ENCODE measurements at places on chromosomes 4 and X.
A peak's percentile ranks its signal among the peaks of the same experiment; 100 is the strongest.

DNA sequence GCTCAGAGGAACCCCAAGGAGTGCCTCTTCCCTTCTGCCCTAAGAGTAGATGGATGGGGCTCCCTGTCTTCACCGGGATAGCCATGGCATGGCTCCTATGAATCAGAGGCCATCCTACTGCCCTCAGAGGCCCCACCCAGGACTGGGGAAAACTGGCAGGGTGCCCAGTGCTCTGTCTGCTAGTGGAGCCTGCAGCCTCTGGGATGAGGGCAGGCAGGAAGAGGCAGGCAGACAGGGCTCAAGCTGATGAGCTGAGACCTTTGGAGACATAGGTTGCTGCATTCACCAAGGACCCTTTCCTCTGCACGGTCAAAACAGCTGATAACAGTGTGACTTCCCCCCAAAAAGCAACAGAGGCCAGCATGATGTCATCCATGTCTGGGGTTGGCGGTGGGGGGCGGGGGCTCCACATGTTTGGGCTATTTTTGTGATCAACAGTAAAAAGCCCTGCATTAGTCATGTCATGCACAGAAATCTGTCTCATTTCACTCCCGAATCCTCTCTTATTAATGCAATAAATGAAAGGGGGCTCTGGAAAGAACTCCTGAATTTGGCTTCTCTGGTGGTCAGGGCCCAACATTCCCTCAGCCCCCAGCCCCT, 207.6 kb upstream of the MAMLD1 start:
- no peak for DNase-seq

GRCh38 chr4:78100060-78100459, 42.9 kb downstream of the FRAS1 start:
- no peak for DNase-seq

GRCh38 chr4:7431696-7432530, 2.8 kb downstream of the PSAPL1 start:
- DNase-seq, result no peak

- DNase-seq, result no peak
These were observed 185.8 kb downstream of the RNF150 start for GRCh38 chr4:140947506-140947905.

- no peak for DNase-seq
These were observed 32.9 kb upstream of the PTPN13 start for GRCh38 chr4:86561256-86561655.

DNA sequence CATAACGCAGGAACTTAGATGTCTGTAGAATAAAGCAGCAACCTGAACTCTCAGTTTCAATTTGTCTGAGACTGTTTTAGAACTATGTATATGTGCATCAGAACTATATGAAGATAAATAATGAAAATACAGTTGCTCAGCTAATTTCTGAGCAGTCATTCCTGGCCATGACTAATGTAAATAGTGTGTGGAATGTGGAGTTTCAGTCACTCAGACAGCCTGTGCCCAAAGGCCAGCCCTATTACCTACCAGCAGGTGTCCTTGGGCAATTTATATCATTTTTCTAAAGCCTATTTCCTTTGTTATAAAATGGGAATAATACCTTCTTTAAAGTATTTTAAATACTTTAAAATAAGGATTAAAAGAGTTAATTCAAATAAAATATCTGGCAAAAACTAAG, 56.0 kb upstream of the RELL1 start:
- DNase-seq, result no peak

- DNase-seq, result peak; percentile 90
These were observed at the start of gene LINC00632 for GRCh38 chrX:140709421-140709846. TSS of gene LINC00632 (plus strand) at chrX:140709759.

DNA sequence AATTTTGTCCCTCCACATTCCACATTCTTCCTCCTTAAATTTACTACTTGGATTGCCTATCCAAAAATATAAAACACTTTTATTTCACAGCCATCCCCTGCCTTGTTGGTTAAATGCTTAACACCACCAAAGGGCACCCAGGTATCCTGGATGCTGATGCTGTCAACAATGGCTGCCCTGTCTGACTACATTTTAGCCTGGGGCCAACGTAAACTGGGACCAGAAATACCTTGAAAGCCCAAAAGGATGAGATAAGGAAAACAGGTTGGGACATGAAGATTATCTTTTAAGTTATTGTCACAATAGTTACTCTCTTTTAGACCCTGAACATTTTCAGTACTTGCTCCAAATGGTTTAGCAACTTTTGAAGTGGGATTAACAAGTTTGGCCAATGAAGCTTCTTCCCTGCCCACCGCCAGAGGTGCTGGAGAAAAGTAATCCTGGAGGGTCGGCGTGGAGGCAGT, 775 bp upstream of the YIPF6 start:
- no peak for DNase-seq

DNA sequence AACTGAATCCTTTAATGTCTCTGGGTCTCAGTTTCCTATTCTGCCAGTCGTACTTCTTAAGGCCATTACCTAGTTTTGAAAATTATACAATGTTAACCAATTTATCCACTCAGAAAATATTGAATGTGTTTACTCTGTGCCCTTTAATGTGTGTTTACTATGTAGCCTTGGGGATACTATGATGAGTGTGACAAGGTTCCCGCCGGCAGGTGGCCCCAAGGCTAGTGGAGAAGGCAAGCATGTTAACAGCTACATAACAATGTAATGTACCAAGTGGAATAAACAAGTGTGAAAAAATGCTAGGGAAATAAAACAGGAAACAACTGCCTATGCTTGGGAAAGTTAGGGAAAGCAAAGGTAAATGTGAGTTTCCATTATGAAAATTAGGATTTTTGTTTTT, 187.3 kb upstream of the MBNL3 start:
- no peak for DNase-seq

- DNase-seq, result no peak
These were observed 74.9 kb downstream of the TBL1X start for GRCh38 chrX:9539605-9540387.

DNA sequence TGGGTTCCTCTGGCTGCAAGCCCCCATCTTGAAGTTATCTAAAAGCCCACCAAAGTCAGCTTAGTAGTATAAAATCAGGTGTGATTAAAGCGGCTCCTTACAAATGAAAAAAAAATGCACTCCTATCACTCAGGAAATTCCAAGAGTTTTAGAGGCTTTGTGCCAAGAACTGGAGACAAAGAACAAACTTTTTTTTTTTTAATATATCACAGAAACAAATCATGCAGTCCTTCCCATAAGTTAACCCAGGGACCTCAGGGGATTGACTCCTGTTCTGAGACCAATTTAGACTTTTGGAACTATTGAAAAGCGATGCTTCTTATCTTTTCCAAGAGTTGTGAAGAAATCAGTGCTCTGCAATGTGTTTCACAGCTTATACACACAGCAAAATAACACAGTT, 53.6 kb downstream of the HHIP start:
- no peak for DNase-seq

DNA sequence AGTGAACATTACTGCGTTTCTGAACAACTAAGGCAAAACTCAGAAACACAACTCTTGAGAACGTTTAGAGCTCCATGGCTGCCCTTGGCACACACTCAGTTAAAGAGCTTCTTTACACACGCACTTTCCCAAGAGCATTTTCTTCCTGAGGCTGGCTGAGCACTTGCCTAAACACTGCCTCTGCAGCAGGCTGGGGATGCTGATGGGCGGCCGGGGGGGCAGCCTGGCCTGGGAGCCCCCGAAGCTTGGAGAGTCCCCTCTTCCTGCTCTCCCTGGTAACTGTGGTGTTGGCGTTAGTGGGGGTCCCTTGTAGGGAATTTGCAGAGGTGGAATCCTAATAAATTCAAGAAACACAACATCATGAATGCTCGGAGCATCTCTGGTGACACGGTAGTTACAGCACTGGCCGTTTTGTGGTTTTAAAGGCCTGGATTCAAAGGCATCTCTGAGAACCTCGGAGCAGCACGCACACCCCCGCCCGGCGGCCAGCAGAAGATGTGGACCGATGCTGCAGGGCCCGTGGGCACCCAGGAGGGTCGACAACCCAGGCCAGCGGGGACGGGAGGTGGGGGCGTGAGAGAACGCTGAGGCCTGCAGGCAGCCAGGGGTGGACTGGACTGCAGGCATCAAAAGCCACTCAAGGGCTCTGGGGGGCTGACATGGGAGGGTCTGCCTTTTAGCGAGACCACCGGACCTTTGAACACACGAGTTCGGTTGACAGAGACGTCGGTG, 45.4 kb downstream of the FGFRL1 start:
- peak; percentile 72 for DNase-seq

DNA sequence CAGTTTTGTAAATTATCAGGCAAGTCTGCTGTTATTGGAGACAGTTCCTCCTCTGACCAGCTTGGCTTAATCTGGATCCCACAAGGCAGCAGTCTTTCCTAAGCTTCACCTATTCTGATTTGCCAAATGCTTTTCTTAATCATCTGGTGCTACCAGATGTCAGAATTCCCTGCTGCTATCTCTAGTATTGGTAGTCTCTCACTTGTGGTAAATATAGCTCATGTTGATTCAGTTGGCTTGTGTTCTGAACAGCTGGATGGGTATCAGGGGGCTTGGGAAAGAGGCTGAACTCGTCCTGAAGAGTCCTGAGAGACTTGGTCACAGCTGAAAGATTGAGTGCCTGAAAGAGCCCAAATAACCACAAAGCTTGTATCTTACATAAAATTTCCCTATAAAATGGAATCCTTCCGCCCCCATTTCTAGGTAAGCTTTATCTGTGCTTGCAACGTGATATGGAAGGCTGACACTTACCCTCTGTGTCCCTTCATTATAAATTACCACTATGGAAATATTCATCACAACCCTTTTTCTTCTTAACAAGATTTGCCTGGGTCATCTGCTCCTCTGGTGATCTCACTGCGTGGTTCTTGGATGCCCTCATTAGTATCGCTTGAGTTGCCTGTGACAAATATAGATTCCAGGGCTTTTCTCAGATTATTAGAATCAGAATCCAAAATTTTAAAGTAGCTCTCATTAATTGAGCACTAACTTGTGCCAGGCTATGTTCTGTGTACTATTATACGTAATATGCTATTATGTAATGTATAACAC, 104.1 kb upstream of the GPRIN3 start:
- no peak for DNase-seq
